Stimulated activated CD4-positive, alpha-beta T cell treated with anti-CD3 and anti-CD28 coated beads, Interleukin-15, amount 100 ng/mL, for 1 hour (primary cell): ENCODE measurements at places on chromosomes 2 and 18.
A peak's percentile ranks its signal among the peaks of the same experiment; 100 is the strongest.

GRCh38 chr2:99485411-99485810, 4.4 kb downstream of the REV1 start:
- DNase-seq: no peak

DNA sequence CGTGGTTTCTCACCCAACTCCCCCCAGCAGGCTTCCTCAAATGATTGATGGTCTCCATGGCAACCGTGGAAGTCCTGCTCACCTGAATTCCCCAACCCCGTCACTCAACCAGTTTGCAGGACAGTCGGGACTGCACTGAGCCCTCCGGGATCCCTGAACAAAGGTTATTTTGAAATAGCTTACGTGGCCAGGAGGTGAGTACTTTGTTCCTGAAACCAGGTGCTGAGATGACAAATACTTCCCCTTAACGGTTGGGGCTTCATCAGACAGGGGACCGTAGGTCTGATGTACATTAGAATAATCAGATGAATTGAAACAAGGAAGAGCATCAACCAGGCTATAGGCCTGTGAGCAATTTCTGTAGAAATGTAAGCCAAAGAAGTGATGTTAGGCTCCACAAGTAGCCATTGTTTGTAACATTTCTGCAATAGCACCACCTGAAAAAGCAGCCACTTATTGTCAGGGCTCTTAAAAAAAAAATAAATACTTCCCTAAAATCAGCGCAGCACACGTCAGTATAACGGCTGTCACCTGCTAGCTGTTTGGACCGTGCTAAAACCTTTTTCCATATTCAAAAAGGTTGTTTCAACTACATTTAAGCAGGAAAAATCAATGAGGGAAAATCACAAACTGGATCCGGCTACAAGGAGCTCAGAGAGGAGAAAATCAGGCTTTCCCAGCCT, 206.4 kb upstream of the ID2 start:
- no peak for DNase-seq

GRCh38 chr2:207513551-207514257, 16.1 kb upstream of the CREB1 start:
- no peak for DNase-seq

GRCh38 chr2:185667452-185667851, 71.2 kb upstream of the FSIP2 start:
- DNase-seq: no peak

GRCh38 chr18:54250846-54251261, 18.5 kb upstream of the POLI start:
- no peak for DNase-seq

GRCh38 chr18:69358212-69358895, 42.3 kb upstream of the DOK6 start:
- DNase-seq: no peak

GRCh38 chr2:158403237-158403636, 53.3 kb downstream of the CCDC148 start:
- DNase-seq: no peak

DNA sequence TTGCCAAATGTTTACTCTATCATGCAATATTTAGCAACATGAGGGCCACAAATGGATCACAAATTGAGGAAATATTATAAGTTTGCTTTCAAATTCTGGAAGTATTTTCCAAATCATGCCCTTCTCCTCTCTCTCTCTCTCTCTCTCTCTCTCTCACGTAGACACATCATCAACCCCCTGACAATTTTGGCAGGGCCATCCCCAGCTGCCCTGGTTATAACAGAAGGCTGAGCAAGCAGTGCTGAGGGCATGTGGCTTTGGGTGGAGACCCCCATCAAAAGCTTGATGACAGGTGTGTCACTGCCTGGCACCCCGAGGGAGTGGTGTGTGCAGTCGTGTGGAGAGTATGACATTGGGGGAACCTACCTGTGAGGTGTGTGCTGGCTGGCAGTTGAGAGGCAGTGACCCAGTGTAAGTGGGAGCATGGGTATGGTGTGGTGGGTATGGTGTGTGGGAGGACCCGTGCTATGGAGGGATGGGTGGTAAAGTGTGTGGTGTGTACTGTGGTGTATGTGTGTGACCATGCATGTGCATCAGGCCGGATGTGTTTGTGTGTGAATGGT, 224.5 kb downstream of the TTC32 start:
- no peak for DNase-seq

GRCh38 chr2:179264368-179265081, at the start of gene SESTD1:
TSS of gene SESTD1 (minus strand) at chr2:179264832. CDS start at chr2:179191841, 72,991 bp downstream.
- DNase-seq: peak; percentile 20

DNA sequence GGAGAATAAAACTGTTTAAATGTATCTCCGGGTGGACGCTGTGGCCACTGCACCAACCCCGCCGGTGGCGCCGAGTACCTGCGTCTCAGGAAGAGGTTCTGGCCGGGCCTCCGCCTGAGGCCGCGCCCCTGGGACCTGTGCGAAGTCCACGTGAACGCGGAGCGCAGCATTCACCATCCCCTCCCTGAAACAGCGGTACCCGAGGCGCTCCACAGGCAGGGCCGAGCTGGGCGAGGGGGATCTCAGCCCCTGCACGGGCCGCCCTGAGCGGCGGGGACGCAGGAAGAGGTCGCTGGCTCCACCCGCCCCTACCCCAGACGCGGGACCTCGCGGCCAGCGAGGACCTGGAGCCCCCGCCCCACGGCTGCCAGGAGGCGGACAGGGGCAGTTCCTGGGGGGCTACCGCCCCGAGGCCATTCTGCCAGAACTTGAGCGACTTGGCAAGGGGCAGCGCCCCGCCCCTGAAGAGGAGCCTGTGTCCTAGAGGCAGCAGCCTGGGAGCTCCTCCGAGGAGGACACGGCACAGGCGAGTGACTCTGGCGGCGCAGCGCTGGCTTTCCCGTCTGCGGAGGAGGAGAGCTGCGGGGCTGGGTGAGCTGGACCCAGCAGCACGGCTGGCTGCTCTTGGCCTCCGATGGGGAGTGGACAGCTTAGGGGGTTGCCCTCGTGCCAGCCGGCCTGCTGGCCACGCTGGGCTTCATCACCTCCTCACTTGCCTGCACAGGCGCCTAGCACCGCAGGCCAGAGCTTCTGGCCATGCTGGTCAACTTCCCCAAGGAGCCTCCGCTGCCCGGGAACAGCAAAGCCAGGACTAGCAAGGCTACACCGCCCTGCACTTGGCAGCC, 9.7 kb upstream of the TEKT4 start:
- no peak for DNase-seq

DNA sequence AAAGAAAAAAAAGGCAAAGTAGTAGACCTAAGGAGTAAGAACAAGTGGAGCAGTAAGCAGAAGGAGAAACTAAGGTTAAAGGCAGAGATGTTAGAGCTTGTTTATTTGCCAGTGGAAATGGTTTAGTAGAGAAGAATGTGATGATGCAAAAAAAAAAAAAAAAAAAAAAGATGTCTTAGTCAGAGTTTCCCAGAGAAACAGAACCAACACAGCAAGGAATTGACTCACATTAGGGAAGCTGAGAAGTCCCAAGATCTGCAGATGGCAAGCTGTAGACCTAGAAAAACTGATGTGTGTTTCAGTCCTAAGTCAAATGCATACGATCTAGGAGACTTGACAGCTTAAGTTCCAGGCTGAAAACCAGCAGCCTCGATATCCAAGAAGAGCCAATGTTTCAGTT, 1548.8 kb upstream of the LRRTM1 start:
- no peak for DNase-seq

- no peak for DNase-seq
Observed at GRCh38 chr2:61165946-61166345, 4.0 kb downstream of the C2orf74 start.

- DNase-seq: no peak
Observed at GRCh38 chr2:86037795-86038192, 67.9 kb downstream of the POLR1A start.

- no peak for DNase-seq
Observed at GRCh38 chr2:16073921-16074425, 133.6 kb downstream of the MYCN start.

DNA sequence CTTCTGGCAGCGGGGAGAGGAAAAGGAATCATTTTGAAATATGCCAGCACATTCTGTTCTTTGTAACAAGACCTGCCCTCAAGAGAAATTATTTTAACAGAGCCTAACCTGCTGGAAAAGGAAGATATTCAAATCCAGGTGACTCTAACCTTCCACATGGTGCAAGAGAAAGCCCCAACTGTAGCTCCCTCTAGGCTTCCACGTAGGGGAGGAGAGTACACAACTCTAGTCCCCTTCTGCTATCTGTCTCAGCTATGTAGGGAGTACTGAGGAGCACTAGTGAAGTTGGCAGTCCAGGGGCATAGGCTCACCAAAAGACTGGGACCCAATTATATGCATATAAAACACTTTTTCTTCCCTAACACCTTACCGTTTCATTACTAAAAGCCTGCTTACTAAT, 82.2 kb upstream of the SIX3 start:
- DNase-seq: no peak
